ENCODE measurements at places on chromosomes 16 and 17.

- DNase-seq: no peak
Observed at GRCh38 chr16:75947626-75948239, 221.4 kb upstream of the CPHXL start.

DNA sequence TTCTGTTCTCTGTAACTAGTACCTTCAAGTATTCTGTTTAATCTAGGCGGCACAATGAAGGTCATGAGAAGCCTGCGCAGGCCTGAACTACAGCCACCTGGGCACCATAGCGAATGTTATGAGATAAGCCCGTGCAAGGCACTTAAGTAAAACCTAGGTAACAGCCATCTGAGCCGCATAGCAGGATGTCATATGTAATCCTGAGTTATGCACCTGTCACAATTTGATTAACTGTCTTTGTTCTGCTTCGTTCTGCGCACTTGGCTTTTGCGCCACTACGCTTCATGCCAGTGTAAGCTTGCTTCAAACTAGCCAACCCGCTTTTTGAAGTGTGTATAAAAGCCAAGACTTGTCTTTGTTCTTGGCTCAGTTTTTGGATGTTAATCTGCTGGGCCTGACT is 449.8 kb downstream of the KCNJ18 start:
- DNase-seq: no peak

GRCh38 chr16:82598771-82599170 is 28.0 kb upstream of the CDH13 start:
- no peak for DNase-seq

GRCh38 chr17:2172077-2172851 is 117.4 kb downstream of the HIC1 start:
- DNase-seq: no peak

- DNase-seq: no peak
Observed at GRCh38 chr17:65139101-65139764, 2.1 kb downstream of the RGS9 start.

DNA sequence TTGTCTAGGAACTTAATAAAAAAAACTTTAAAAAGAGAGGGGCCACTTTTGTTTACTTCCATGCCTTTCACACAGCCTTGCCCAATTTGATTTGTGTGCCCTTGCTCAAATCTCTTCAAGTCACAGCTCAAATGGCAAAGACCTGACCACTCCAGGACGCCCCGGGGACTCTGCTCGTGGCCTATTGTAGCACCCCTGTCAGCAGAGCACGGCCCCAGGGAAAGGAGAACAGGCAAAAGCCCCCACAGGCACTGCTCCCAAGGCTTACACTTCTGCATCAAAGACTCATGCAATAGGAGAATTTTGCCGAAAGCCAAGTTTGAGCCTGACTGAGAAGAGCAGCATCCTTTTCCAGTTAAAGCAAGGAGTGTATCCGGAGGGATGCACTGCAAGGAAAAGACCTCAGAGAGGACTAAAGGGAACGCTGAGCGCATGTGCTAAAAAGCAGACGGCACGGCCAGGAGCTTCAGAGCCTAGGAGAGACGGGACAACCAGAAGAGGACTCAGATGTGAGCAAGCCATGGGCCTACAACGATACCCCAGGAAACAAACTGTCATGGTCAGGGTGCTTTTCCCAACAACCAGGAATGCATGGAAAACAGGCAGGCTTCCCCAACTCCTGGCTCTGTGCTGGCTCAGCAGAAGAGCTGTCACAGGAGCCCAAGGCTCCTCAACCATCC is 8.2 kb downstream of the CREBBP start:
- no peak for DNase-seq

- DNase-seq: no peak
Observed at GRCh38 chr16:85921026-85921425, 22.1 kb downstream of the IRF8 start.

DNA sequence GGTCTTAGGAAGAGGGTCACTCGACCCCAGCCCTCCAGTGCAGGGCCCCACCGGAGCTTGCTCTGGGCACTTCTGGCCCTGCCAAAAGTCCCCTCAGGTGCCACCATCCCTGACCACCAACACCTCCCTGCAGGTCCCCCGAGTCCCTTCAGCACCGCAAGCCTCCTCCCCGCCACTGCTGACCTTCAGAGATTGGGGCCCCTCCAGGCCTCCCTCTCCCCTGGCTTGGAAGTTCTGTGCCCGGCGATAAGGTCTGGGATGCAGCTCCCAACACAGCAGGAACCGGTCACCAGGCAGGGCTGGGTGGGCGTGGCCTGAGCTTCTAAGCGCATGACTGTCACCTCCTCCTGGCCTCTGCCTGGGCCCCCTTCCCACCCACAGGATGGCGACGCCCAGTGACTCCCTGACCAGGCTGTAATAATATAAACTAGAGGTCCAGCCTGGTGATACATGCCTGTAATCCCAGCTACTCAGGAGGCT is 11.2 kb downstream of the PIEZO1 start:
- no peak for DNase-seq

GRCh38 chr17:74126179-74126900 is 77.1 kb upstream of the RPL38 start:
- DNase-seq: no peak

GRCh38 chr17:73628642-73629552 is 15.3 kb downstream of the SDK2 start:
- DNase-seq: no peak

- no peak for DNase-seq
Observed at GRCh38 chr17:9958586-9959281, 53.7 kb upstream of the RCVRN start.

GRCh38 chr17:78739331-78739931 is 42.6 kb downstream of the CYTH1 start:
- DNase-seq: no peak

DNA sequence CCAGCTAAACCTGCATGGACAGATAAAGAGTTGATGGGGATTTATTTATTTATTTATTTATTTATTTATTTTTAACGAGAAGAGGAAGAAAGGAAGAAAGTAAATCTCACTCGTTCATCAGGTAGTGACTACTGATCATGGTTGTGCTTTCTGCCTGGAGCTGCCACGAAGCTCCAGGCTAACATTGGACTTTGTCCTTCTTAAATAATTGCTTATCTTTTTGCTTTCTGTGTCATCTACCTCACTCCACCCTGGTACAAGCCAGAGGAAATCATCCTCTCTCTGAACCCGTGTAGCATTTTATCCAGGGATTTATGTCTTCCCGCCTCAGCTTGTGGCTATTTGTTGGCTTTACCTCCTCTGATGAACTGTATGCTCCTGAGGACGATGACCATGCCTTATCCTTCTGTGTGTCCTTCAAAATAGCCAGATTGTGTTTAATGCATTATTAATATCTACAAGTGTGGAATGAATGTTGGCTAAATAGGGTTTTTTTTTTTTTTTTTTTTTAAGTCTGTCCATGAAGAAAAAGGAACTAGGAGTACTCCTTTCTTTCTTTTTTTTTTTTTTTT is 8.0 kb upstream of the SLC12A3 start:
- no peak for DNase-seq

- no peak for DNase-seq
Observed at GRCh38 chr16:67470359-67470758, 10.6 kb downstream of the ATP6V0D1 start.

DNA sequence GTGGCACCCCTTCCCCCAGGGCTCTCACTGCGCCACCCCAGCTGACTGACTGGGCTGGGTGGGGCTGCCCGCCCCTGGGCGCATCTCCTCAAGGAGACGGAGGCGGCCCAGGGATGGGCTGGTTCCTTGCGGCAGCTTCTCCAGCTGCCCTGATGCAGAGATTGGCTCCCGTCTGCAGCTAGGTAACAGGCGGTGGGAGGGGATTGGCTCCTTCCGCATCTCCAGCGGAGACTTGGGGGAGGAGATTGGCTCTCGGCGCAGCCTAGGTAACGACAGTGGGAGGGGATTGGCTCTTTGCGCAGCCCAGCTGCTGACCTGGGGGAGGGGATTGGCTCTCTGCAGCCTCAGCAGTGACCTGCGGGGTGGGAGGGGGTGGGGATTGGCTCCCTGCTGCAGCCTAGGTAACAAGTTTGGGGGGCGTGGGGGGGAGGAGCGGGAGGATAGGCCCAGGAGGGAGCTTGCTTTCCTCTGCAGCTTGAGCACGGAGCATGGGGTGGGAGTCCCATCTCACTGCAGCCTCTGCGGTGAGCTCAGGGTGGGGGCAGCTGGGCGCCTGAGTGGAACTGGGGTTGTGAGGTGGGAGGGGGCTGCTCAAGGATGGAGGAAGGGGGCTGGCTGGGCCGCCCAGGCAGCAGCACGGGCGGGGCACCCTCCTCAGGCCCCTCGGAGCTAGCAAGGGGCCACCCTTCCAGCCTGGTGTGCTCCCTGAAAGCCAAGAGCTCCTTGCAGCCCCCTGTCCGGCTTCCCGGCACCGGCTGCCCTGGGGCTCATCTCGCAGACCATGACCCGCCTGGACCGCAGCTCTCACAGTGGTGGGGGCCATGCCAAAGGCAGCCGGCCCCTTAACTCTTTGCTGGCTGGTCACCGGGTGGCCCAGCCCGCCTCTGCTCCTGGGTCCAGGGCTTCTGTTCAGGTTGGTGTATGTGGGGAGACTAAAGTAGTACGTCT is 6.4 kb downstream of the NFE2L1 start:
- DNase-seq: peak; percentile 99

GRCh38 chr17:62616993-62617893 is 10.2 kb upstream of the MRC2 start:
- no peak for DNase-seq

GRCh38 chr16:47342055-47342454 is 118.8 kb downstream of the ITFG1 start:
- DNase-seq: no peak

DNA sequence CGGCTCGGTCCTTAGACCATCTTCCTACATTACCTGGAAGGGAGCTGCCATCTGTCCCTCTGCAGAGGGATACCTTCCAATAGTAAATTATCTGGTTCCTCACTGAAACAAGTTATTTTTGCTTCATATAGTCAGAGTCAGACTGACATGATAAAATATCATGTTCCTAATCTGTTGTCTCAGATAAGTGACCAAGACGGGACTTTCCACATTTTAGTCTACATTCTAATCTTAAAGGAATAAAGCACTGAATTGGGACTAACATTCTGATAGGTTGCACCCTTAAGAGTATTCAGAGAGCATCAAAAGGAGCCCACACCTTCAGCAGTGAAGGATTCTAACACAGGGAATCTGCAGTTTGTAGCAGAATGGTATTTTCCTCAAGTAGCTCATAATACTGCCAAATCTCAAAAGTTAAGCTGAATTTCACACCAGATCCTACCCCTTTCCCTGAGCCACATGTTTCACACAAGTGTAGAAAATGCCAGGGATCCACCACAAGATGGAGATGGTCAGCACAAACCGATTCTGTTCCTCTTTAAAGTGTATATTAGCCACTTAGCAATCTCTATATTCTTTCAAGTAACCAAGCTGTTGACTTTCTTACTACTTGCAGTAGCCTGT is 13.4 kb downstream of the GINS2 start:
- no peak for DNase-seq

DNA sequence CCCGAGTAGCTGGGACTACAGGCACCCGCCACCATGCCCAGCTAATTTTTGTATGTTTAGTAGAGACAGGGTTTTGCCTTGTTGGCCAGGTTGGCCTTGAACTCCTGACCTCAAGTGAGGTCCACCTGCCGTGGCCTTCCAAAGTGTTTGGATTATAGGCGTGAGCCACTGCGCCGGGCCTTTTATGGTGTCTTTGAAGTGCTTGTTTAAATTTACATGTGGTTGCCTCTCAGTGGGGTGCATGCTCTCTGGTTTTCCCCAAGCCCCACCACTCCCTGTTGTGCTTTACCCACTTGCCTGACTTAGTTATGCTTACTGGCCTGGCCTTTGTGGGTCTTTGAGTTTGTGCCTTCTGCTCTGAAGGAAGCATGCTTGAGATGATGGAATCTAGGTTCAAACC is 132.0 kb downstream of the PRKCB start:
- no peak for DNase-seq

- DNase-seq: no peak
Observed at GRCh38 chr16:12620150-12620549, 183.5 kb downstream of the CPPED1 start.

GRCh38 chr16:81099958-81100357 is 3.8 kb upstream of the GCSH start:
- no peak for DNase-seq

GRCh38 chr17:2904135-2904534 is 107.9 kb downstream of the RAP1GAP2 start:
- no peak for DNase-seq

GRCh38 chr16:11414815-11415775 is 69.8 kb downstream of the RMI2 start:
- DNase-seq: no peak

GRCh38 chr16:2096853-2097595 is 38.7 kb downstream of the PKD1 start:
- no peak for DNase-seq

DNA sequence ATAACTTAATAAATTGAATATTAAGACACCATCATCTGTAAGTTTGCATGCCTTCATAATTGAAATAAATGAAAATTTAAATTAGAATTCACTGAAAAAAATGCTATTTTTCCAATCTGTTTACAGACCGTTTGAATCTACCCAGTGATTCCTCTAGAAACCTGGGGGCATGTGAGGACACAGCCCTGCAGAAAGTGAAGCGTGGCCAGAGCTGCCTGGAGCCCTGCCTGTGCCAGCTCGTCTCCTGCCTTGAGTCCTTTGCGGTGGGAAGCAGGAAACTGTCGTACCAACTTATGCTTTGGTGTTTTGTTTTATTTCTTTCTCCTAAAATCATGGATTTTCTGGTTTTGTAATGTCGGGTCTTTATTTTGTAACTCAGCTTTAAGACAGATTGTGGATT is 67.8 kb upstream of the FA2H start:
- no peak for DNase-seq

GRCh38 chr17:17811381-17812210 is 25.2 kb downstream of the SREBF1 start:
- DNase-seq: no peak

DNA sequence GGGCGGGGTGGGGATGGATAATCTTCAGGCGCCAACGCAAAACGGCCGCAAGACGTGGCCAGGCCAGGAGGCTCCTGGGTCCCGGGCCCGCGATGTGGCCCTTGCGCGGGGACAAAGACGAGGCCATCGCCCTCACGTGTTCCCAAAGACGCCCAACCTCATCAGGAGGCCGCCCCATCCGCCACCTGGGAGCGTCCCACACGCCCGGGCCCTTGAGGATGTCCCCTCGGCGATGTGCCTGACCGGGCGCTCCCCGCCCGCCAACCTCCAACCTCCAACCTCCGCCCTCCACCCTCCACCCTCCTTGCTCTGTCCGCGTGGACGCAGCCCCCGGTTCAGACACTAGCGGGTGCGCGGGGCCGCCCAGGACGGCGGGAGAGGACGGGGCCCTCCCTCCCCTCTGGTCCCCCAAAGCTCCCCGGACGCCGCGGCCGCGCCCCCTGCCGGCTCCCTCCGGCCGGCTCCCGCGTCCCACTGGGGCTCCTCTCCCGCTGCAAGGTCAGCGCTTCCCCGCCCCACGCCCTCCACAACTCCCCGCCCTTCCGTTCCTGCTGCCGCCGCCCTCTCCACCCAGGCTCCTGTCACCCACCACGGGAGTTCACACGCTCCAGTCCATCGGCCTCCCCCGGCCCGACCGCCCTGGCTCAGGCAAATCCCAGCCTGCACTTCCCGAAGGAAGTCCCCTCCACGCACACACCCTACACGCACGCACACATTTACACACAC is 250.8 kb upstream of the RPL38 start:
- DNase-seq: peak; percentile 78

All from NCI-H1436 (cell line).